ENCODE measurements at places on chromosomes 1 and 21.
A peak's percentile ranks its signal among the peaks of the same experiment; 100 is the strongest.

DNA sequence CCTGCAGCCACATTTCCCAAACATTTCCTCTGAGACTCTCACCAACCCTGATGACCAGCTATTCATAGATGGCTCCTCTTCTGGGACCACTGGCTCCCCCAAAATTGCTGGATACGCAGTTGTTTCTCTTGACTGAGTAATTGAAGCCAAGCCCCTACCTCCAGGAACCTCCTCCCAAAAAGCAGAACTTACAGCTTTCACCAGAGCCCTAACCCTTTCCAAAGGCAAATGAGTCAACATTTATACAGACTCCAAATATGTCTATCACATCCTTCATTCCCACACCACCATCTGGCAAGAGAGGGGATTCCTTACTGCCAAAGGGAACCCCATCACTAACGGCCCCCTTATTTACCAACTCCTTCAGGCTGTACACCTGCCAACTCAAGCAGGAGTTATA lies 20.3 kb upstream of the CA6 start:
- no peak for DNase-seq

GRCh38 chr1:10195570-10195969 lies 14.8 kb upstream of the KIF1B start:
- DNase-seq: no peak

DNA sequence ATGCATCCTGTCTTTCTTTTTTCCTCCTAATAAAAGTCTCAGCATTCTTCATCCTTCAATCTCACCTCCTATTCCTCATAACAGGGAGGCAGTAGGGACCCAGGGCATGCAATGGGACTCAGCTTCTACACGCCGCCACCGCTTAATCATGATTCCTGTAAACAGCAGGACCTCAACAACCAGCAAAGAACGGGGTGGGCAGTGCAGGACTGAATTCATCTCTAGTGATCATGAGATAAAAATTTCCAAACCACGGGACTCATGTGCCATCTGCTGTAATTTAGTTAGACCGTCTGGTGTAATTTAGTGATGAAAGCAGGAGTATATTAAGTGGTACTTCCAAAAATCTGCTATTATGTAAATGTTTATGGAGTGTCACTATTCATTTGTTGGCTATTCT lies 5.4 kb downstream of the PRAMEF12 start:
- no peak for DNase-seq

- DNase-seq: no peak
Measured at GRCh38 chr1:30417701-30418046, 305.7 kb downstream of the MATN1 start.

DNA sequence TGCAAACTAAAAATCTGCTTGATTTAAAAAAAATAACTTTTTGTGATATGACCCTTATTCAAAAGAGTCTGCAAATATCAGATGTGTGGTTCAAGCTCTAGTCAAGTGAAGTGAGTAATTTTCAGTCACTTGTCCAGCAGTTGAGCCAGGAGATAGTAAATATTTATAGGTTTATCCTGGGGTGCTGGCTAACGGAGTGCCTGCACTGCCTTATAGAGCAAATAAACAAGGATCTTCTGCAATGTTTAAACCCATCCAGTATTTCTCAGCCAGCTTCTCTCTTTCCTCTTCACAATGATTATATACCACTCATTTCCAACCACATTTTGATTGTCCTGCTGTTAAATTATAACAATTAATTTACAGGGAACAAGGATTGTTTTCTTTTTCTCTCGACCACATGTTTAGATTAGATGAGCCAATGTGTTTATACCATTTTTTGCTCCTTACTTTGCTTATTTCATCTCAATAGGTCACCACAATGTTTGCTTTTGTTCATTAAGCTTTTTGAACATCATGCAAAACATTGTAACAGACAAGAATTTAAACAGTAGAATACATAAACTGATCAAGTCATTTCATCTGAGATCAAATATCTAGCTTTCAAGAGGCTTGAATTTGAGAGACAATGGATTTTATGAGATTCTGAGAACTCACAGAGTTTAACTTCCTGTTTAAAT lies 60.3 kb upstream of the GREM2 start:
- no peak for DNase-seq

- DNase-seq: no peak
Measured at GRCh38 chr1:92848201-92848600, 16.4 kb downstream of the RPL5 start.

DNA sequence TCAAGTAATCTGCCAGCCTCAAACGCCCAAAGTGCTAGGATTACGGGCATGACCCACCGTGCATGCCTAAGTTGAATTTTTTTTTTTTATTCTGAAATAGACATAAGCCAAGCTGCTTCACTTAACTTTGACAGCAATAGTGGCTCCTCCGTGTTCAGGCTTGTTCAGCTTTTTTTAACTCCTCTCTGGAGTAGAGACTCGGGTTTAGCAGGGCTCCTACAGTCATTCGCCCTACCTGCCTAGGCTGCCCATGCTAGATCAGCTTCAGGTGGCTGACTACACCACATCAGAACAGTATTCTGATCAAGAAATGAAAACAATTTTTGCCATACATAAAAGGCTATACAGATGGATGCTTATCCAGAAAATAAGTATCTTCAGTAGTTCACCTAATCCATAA lies 14.7 kb downstream of the ARID4B start:
- no peak for DNase-seq

DNA sequence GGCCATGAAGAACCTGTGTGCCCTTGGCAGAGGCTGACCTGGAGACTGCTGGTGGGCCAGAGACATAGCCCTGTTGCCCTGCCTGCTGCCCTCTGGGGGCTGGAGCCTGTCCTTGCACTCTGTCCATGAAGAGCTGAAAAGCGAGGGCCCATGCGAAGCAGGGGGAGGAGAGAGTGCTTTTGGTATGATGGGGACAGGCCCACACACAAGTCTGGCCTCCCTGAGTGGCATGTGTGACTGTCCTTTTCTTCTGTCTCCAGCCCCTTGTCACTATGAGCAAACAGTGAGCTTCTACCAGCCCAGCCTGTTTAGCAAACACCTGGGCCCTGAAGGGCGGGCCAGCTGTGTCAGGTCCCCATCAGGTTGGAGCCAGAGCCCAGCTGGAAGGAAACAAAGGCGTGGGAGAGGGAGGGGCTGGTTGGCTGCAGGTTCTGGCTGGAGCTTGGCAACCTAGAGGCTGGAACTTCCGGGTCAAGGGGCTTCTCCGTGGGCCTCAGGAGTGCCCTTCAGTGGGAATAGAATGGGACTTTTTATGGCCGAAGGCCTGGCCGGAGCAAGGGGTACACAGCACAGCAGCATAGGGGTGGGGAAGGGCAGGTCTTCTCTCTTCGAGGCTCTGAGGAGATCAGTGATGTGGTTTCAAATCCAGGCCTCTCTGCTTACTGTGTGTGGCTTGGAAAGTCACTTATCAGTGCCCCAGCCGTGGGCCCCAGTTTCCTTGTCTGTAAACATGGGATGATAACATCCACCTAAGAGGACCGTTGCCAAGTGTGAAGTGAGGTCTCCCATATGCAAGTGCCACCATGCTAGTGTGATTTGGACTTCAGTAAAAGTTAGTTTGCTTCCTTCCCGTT lies 14.3 kb downstream of the QSOX1 start:
- no peak for DNase-seq

GRCh38 chr21:44865561-44866280 lies 7.8 kb downstream of the PTTG1IP start:
- DNase-seq: no peak

- DNase-seq: no peak
Measured at GRCh38 chr1:79777481-79778219, 771.1 kb upstream of the ADGRL4 start.

GRCh38 chr1:235943581-235944114 lies 76.9 kb upstream of the LYST start:
- peak; percentile 87 for DNase-seq

DNA sequence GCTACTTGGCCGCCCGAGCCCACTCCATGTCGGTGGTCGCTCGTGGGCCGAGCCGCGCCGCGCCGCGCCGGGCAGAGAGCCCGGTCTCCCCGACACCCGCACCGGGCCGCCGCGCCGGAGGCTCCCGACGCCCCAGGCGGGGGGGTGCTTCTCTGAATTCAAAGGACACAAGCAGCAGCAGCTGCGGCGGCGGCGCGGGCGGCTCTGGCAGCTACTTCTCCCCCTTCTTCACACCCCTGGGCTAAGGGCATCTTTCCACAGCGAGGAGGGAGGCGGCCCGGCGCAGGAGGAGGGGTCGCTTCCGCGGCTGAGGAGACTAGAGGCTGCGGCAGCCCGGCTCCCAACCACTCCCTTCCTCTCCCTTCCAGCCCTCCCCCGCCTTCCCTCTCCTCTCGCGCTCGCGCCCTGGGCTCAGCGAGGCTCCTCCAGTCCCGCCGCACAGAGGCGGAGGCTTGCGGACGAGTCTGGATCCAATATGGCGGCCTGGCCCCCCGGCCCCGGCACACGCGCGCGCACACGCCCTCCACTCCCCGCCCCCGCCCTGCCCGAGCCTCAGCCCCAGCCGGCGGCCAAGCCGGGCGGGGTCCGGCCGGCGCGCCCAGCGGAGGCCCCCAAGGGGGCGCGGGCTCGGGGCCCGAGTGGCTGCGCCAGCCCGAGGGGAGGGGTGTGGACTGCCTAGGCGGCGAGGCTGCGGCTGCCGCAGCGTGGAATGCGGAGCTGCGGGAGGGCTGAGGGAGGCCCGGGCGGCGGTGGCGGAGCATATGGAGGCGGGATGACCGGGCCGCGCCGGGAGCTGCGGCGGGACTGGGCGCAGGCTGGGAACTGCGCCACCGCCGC lies at the start of gene CDC42BPA:
TSS of gene CDC42BPA (minus strand) at position 477 of the 837 bp plus-strand sequence. CDS start 1,310 bp downstream, outside the sequence.
- DNase-seq: peak; percentile 64

GRCh38 chr1:1550591-1551432 lies 10.4 kb upstream of the TMEM240 start:
- DNase-seq: no peak

DNA sequence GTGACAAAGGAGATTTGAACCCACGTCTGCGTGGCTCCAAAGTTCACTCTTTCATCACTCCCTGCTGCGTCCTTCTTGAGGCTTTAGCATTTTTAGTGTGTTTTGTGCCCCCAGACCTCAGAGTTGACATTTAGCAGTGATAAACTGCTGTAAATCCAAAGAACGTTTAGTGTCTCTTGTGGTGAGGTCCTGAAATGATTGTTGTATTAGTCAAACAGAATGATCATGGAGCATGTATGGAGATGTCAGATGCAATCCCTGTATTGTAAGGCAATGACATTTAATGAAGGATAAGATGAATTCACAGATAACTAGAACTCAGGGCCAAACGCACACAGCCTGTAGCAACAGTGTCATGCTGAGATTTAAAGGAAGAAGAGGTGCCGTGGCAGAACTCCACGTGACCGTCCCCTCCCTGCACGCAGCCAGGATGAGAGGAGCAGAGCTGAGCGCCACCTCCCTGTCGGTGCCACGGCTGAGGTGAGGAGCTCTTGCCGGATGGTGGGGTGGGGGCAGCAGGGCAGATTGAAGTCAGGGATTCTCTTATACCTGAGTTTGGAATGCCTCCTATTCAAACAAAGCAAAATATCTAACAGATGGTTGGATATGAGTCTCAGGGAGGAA lies 30.1 kb downstream of the NTPCR start:
- no peak for DNase-seq
